Spinal cord (tissue), 10 donors: ENCODE measurements at places on chromosomes 5 and 9. TPM values are rescaled to one million over a fixed set of nuclear protein-coding genes. Genes with fewer than 3 reads are reported as not detected.
A peak's percentile ranks its signal among the peaks of the same experiment; 100 is the strongest.

DNA sequence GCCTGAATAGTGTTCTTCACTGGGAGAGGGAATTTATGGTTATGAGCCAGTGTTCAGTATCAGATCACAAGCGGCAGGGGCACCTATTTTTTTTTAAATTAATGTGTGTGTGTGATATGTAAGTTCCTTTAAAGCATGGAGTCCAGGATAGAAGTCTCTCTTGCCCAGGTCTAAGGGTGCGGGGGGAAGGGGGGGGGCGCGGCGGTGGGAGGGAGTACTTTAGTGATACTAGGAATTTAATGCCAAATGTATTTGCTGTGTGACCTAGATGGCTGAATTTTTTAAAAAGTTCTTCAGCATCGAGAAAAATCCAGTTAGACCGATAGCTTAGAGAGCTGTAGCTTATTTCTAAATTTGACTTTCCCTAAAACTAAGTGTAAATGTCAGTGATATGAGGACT lies 1.5 kb upstream of the FCHO2 start:
- no peak for DNase-seq

The PLAC8L1 gene
- not detected for total RNA-seq

The F2RL2 gene
- 1.2 TPM for total RNA-seq

GRCh38 chr5:52692039-52692438 lies 95.7 kb upstream of the ITGA1 start:
- no peak for DNase-seq

GRCh38 chr9:2228132-2228531 lies 213.0 kb downstream of the SMARCA2 start:
- DNase-seq: peak; percentile 21

The IL13 gene
- total RNA-seq: not detected

DNA sequence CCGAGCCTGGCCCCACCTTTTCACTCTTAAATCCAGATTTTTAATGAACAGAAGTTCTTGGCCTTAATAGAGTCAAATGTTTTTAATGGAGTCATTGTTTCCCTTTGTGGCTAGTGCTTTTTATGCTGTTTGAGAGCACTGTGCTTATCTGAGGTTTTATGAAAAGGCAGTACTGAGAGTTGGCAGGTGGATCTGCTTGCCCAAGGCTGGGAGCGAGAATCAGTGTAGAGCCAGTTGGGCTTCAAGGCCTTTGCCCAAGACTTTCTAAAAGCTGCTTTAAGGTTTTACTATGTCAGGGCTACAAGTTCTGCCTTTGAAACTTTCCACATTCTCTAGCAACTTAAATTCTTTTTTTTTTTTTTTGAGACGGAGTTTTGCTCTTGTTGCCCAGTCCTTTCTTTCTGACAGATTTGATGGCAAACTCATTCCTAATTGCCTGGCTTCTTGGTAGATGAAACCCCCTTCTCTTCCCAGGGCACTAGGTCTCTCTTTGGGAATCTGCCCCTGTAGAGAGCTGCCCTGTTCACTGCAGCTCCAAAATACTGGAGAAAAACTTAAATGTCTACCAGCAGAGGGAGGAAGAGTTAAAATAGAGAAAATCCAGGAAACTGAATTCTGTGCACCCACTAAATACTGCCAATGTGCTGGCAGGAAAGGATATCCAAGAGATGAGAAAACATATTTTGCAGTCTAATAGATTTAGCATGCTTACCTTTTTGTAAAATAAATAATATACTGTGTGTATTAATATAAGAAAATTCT lies 36.9 kb upstream of the CDK20 start:
- no peak for DNase-seq
